ENCODE measurements at places on chromosomes 6 and 20. TPM values are rescaled to one million over a fixed set of nuclear protein-coding genes. Genes with fewer than 3 reads are reported as not detected.
A peak's percentile ranks its signal among the peaks of the same experiment; 100 is the strongest.

Gene SEL1L2
- total RNA-seq, result not detected

Gene PLCB1
- 0.43 TPM for total RNA-seq

Gene KHDRBS2
- not detected for total RNA-seq

Gene MAK
- 0.02 TPM for total RNA-seq

Gene VSTM2L
- total RNA-seq, result 1.4 TPM

Gene FRK
- total RNA-seq, result 0.05 TPM

Gene PROCR
- 48.0 TPM for total RNA-seq

Gene ZKSCAN3
- total RNA-seq, result 5.0 TPM

Gene TRPC4AP
- 48.6 TPM for total RNA-seq

DNA sequence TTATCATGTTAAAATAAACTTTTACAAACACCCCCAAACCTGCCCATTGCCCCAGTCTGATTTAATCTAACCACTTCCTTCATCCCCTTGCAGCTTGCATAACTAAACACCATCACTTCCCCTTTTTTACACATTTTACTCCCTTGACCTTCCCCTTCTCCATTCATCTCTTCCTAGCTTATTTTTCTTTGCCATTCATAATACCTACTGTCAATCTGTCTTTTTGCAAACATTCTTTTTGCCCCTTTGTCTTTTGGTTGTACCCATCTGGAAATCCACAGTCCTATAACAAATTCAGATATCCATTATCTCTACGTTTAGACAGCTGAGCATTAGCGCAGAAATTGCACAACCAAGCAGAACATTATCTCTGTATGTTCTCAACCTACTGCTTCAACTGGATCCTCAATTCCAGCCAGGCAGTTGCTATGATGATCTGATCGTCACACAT is 51.2 kb downstream of the C6orf52 start:
- no peak for DNase-seq

- DNase-seq, result no peak
Measured at GRCh38 chr20:40813708-40814630, 124.9 kb upstream of the MAFB start.

GRCh38 chr6:169342710-169343109 is 89.1 kb upstream of the THBS2 start:
- DNase-seq, result no peak

- peak; percentile 83 for DNase-seq
Measured at GRCh38 chr20:47576516-47577033, 74.9 kb downstream of the NCOA3 start.

DNA sequence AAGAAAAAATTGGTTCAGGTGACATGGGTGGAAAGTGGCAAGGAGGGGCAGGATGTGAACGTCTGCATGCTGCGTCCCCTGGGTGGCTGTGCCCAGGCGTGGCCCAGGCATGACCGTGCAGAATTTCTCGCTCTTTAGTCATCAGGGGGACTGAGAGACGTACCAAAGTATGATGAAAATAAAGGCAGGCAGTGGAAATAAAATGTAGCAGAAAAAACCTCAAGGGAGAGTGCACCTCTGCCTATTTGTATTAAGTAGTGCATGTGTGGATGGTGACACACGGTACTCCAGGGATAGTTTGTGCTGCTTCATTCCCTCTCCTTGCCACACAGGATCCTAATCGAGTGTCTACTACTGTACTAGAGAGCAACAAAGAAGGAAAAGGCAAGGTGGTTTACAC is 81.1 kb downstream of the ATP9A start:
- peak; percentile 88 for DNase-seq

DNA sequence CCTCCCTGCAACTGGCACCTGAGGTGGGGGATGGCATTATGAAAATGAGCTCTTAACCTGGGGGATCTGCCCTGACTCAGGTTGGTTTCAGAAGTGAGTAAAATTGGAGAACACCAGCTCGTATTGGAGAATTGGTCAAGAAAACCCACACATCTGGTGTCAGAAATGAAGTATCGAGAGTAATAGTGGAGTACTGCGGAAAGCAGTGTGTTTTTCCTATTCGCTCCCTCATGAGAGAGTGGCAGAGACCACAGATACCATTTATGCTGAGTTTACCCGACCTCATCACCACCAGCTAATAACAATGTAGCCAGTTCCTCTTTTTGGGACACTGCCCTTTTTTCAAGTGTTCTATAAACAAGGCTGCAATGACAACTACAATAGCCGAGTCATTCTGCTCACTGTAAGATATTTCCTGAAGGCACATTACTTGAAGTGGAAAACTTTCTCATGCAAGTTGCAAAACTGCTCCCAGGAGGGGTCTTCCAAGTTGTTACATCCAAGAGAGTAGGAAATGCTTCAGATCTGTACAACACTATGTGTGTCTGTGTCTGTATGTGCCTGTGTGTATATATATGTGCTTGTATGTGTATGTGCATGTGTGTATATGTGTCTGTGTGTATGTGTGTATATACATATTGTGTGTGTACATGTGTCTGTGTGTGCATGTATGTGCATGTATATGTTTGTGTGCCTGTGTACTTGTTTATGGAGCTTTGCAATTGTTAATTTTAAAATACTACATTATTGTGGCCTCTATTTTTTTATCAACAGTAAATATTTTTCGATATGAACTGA is 106.0 kb upstream of the CST7 start:
- DNase-seq, result peak; percentile 22

GRCh38 chr6:16752206-16752866 is 8.9 kb downstream of the ATXN1 start:
- peak; percentile 79 for DNase-seq

- no peak for DNase-seq
Measured at GRCh38 chr20:59786801-59787537, 146.5 kb downstream of the SYCP2 start.

- no peak for DNase-seq
Measured at GRCh38 chr20:50052550-50053361, 60.2 kb downstream of the UBE2V1 start.

GRCh38 chr20:24879875-24880274 is 69.2 kb upstream of the CST7 start:
- no peak for DNase-seq

DNA sequence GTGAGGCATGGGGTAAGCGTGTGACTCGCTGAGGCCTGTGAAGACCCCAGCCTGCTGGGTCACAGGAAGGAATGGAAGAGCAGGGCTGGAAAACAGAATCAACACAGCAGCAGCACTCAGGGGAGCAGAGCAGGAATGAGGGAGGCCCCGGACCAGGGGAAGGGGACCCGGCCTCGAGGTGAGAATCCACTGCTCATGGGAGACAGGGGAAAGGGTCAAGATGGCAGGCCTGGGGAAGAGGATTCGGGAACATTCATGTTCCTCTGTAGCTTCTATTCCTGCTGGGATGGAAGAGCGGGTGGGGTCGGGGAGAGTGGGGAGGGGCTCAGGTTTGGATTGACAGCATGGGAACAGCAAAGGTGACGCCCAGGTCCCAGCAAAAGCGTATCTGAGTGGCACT is 59.4 kb downstream of the NPEPL1 start:
- no peak for DNase-seq

GRCh38 chr20:45833883-45834796 is 541 bp downstream of the SNX21 start:
- peak; percentile 57 for DNase-seq

DNA sequence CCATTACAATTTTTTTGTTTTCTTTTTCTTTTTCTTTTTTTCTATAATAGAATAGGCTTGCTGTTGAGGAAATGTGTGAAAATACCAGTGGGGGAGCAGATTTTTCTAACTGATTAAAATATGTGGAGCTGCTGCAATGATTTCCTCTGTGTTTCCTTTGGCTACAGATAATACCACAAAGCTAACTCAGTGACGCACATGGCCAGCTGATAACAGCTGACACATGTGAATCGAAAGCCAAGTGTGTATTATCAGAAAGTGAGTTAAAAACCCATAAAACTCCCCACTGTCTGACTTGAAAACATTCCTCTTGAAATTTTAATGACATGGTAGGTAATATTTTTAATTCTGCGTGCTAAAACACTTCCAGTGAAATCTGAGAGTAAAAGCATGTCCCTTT is 70.8 kb upstream of the AHI1 start:
- DNase-seq, result peak; percentile 52

DNA sequence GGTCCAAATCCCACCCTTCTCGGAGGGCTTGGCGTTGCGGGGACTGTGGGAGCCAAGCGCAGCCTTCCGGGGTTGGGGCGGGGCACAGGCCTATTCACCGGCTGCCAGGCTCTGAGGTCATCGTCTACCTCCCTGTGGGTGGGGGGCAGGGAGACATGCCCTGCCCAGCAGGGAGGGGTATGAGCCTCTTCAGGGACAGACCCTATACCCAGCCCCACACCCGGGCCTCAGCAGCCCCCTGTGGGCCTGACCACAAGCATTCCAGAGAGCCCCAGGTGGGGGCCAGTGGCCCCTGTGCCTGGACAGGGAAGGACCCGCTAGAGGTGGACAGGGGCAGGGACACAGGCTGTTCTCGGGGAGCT is 11.6 kb downstream of the LAMA5 start:
- DNase-seq, result peak; percentile 81

DNA sequence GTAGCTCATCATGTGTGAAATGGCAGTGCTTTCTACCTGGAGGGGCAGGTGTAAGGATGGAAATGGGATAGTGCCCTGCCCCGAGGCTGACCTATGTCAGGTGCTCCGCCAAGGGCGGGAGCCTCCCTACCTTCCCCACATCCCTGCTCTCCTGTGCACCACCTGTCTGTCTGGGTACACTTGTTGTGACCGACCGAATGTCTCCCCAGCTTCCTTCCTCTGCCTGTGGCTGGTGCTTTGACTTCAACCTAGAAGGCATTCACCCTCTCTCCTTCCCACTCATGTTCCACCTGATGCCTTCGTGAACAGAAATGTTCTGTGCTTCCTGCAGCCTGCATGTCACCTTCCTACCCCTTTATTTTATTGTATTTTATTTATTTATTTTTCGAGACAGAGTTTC is 114.8 kb downstream of the SCML4 start:
- no peak for DNase-seq

GRCh38 chr6:137013738-137014602 is 30.8 kb downstream of the IL20RA start:
- DNase-seq, result peak; percentile 60

GRCh38 chr6:34049395-34050342 is 96.2 kb downstream of the GRM4 start:
- DNase-seq, result no peak

DNA sequence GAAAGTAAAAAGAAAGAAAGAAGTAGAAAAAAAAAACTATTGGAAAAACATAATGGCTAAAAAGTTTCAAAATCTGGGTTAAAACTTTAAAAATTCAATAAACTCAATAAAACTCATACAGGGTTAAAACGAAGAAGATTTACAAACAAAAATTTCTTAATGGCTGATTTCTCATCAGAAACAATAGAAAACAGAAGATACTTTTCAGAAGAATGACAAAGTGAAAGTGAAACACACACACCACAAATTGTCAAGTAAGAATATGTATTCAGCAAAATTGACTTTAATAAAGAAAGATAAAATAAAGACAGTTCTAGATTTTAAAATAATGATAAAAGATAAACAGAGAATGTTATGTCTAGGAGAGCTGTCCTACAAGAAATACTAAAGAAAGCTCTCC is 618.9 kb upstream of the GJE1 start:
- no peak for DNase-seq

GRCh38 chr6:46129291-46129628 is 529 bp upstream of the ENPP4 start:
- no peak for DNase-seq

GRCh38 chr6:24543683-24544082 is 48.9 kb downstream of the ALDH5A1 start:
- no peak for DNase-seq

DNA sequence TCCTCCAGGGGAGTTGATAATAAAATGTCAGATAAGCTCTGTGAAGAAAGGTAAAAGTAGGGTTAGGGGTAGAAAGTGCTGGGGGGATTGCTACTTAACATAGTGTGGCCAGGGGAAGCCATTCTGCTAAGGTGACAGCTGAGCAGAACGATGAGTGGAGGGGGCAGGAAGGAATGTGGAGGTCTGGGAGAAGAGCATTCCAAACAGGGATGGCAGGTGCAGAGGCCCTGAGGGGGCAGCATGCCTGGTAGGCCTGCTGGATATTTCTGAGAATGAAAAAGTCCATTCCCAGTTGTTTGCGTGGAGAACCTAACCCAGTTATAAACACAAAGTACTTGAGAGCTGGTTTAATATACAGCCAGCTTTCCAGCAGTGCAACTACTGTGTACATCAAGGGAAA is 9.3 kb downstream of the GFRA4 start:
- no peak for DNase-seq

DNA sequence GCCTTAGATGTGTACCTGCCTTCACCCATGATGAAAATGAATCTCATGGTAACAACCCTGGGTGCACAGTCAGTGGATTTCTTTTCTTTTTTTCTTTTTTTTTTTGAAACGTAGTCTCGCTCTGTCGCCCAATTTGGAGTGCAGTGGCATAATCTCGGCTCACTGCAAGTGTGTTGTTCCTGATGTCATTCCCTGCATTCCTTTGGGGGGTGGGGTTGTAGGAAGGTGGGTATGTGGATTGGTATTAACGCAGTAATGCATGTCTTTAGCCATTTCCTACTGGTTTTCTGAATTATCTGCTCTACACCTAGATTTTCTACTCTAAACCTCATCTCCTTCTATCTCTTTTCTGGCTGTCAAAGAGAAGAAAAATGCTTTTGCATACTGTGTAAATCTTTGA is 146.6 kb downstream of the RNF144B start:
- DNase-seq, result no peak

GRCh38 chr6:47248446-47248845 is 61.3 kb downstream of the TNFRSF21 start:
- no peak for DNase-seq

DNA sequence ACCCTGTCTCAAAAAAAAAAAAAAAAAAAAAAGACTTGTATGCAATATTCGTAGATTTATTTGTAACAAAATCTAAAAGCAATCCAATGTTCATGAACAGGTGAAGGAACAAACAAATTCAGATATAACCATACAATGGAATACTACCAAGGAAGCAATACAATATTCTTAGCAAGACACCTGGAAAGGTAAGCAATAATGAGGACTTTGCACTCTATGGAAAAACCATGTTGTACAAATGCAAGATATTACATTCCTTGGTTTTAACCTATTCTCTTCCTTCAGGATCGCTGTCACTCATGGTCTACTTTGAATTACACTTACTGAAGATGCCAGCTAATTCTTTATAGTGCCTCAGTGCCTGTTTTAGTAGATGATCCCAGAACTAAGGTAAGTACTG is 14.7 kb upstream of the ADGRF1 start:
- no peak for DNase-seq

GRCh38 chr6:38715016-38715689 is at the start of gene DNAH8:
DNAH8 (plus strand) TSS chr6:38715311; CDS start chr6:38722810, 7,499 bp downstream.
- DNase-seq, result no peak

DNA sequence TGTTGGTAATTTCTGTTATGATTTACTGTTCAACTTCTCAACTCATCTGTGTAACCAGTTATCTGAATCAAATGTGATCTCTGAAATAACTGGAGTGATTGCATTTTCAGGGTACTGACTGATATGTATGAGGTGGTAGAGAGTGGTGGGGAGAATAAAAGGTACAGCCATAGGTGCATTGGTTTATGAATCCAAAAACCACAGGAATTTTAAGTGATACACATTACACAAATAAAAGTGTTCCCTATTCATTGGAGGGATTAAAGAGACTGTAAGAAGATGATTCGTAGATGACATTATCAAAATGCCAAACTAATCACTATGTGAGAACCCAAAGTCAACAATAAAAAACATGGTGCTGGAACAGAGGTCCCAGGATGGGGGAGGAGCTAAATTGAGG is 158.7 kb upstream of the RSPO3 start:
- no peak for DNase-seq
